Head of caudate nucleus (tissue), 42 donors: ENCODE measurements at places on chromosomes 13 and 19.

DNA sequence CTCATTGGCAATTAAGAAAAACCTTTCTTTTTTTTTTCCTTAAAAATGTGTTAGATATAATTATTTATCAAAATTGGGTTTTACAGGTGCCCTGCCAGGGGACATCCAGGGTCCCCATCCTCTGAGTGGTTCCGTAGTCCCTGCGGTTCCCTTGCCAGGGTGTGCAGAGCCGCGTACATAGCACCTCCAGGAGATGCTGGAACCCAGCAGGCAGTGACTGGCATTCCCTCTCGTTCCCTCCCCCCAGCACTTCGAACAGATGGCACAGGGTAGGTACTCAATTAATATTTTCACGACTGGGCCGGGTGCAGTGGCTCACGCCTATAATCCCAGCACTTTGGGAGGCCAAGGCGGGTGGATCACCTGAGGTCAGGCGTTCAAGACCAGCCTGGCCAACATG is 82.0 kb downstream of the COL4A1 start:
- DNase-seq: no peak

DNA sequence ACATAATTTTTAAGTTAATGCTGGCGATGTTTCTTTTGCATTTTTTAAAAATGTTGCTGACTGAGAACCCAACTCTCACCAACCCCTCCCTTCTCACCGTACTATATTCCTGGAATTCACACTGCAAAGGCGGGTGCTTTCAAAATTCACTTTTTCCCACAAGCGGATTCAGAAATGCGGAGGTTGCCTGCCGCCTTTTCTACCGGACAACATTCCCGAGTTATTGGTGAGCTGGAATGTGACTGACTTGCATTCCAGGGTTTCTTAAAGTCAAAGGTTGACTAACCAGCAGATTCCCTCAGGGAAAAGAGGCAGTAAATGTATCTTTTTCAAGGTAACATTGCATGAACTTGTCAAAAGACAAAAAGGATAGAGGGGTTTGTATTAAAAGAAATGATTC is 113.3 kb downstream of the RAB20 start:
- no peak for DNase-seq

GRCh38 chr13:89214185-89214584 is 1543.0 kb downstream of the SLITRK5 start:
- no peak for DNase-seq

- DNase-seq: no peak
These were observed 2030.7 kb upstream of the PCDH20 start for GRCh38 chr13:63446329-63446728.

DNA sequence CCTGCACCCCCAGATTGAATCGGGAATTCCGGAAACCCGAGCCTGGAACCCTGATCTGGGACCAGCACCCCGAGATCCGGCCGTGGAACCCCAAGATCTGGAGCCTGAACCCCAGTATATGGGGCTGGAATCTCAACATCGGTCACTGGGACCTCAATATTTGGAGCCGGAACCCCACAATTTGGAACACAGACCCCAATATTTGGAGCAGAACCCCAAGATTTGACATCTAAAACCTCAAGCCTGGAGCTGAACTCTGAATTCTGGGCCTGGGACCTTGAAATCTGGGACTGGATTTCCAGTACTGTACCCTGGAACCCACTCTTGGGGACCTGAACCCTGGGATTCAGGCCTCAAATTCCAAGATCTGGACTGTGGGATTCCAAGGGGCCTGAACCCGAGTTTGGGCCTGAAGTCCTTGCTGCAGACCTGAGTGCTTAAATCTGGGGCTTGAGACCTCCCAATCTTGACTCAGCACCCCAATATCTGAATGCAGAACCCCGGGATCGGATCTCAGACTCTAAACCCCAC is 629 bp downstream of the LRFN3 start:
- no peak for DNase-seq

DNA sequence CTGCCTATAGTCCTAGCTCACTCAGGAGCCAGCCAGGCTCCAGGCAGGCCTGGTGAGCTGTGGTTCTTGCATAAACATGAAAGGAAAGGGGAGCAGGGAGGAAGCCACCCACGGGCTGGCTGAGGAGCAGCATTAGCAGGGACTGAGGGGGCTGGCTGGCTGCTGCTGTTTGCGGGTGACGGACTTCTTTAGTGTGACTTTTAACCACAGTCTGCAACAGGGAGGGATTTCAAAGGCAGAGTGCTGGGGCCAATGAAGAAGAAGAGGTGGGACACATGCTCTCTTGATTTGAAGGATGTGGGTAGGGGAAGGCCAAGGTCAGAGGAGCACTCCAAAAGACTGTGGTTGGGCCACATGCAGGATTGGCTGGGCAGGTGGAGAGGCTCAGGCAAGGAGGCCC is 223.0 kb downstream of the DNAJC15 start:
- no peak for DNase-seq

DNA sequence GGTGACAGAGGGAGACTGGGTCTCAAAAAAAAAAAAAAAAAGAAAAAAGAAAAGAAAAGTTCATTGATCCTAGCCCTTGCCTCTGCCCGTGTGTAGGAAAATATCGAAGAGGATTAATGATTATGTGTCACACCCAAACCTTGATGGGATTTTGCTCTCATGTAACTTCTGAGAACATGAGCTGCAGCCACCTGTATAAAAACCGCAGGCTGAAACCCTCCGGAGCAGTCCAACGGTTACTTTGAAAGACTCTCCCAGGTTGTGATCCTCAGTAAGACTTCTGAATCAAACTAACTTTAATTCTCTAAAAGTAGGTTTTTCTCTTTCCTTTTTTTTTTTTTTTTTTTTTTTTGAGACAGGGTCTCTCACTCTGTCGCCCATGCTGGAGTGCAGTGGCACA is 4.3 kb upstream of the PSMC4 start:
- DNase-seq: no peak

DNA sequence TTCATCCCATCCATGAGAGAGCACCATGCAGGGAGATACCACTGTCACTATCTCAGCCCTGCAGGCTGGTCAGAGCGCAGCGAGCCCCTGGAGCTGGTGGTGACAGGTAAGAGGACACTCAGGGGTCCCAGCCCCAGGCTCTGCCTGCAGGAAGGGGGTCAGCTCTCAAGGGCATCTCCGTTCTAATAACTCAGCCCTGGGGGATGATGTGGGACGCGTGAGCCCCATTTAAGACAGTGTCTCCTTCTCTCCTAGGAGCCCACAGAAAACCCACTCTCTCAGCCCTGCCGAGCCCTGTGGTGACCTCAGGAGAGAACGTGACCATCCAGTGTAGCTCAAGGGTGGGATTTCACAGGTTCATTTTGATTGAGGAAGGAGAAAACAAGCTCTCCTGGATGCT is 15.5 kb upstream of the KIR3DL3 start:
- DNase-seq: no peak

- DNase-seq: no peak
These were observed 17.0 kb downstream of the DOCK9 start for GRCh38 chr13:98960606-98961502.

DNA sequence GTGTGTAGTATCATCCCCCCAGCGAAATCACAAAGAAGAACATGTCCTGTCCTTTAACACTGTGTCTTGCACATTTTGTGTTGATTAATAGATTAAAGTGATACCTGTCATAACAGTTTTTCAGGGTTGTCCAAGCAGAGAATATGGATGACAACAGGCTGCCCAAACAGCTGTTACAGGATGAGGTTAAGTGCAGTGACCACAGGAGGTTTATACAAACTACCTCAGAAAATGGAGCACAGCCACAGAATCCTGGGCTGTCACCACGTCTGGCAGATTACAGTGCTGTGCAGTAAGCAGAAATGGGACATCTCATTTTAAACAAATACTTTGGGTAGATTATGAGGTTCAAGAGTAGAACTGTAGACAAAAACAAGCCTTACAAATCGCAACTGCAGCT is 575.6 kb downstream of the DCT start:
- no peak for DNase-seq

GRCh38 chr19:31963746-31964145 is 381.7 kb upstream of the ZNF507 start:
- DNase-seq: no peak

- DNase-seq: no peak
These were observed 4.0 kb downstream of the KLK14 start for GRCh38 chr19:51078731-51079130.

DNA sequence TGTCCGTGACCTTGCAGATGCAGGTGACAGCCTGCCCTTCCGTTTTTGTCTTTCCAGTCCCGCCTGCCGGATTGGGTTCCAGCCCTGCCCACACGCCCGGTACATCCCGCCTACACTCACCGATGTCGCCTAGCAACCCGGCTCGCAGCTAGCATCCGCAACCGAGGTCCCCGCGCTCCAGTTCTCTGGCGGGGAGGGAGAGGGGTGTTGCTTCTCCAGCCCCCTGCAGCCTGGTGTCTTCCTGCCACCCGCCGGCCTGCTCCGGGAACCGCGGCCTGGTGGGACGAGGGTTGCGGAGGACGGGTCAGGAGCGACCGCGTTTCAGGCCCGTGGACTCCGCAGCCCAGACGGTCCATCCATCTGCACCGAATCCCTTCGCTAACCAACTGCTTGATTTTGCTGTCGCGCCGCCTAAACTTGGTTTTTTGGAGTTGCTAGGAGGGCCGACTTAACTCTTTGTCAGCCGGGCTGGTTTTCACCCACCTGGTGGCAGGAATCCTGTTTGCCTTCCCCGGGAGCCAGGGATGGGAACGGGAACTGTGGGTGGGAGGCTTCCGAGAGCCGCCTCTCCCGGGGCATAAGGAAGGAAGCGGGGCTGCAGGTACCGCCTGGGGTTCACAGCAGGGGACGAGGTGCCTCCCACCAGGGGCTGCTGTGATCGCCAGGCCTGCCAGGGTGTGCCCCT is 15.4 kb upstream of the MATK start:
- peak; percentile 81 for DNase-seq

DNA sequence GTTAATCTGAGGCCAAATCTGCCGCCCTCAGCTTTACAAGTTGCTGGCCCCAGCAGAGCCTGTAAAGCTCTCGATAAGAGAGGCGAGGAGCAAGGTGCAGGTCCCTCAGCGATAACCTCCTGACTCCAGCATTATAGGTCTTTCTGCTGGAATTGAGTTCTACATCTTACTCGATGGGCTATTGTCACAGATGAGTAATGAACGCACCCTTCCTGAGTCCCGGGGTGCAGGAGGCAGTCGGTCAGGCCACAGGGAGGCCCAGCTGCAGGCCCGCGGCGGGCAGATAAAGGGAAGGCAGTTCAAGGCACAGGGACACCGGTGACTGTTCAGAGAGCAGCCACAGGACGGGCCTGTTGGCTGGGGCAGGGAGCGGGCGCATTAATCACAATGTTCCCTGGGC is 157.6 kb upstream of the OBI1 start:
- DNase-seq: no peak

DNA sequence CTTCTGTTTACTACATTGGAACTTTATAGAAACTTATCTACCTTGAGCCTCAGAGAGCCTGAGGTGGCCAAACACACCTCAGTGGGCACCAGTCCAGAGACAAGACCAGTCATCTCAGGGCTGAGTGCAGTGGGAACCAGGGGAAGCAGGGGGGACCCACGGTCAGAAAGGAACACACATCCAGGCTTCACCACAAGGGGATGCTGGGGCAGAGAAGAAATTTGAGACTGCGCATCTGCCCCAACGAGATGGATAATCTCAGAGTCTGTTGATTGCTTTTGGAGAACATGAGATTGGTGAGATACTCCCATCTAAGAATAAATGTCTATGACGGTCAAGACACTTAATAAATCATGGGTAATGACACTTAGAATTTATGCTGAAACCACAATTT is 98.7 kb downstream of the DOCK9 start:
- DNase-seq: no peak

DNA sequence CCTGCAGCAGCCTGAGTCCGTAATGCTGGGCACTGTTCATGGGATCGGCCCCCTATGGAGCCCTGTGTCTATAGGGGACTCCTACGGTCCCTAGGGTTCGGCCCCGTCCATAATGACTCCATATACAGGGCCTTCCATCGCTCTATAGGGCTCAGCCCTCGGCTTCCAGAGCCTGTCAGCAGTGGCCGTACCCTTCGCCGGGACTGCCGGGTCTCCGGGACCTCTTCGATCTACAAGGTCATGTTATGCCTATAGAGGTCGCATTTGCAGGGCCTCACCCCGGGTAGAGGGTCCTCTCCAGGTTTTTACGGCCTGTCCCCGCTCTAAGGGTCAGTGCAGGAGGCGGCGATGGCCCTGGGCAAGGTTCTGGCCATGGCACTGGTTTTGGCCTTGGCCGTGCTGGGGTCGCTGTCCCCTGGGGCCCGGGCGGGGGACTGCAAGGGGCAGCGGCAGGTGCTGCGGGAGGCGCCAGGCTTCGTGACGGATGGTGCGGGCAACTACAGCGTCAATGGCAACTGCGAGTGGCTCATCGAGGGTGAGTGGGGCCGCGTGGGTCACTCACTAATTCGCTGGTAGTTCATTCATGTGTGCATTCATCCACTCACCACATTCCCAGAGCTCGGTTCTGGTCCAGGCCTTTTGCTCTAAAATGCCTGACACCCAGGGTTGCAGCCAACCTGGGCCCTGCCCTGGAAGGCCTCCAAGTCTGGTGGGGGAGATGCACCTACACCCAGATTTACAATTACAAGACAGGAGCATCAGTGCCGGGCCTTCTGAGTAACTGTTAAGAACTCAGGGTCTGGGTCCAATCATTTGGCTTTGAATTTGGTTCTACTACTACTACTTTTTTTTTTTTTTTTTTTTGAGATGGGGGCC is 699 bp downstream of the MEGF8 start:
- peak; percentile 32 for DNase-seq

GRCh38 chr19:1854542-1855039 is 6.3 kb upstream of the REXO1 start:
- DNase-seq: no peak

DNA sequence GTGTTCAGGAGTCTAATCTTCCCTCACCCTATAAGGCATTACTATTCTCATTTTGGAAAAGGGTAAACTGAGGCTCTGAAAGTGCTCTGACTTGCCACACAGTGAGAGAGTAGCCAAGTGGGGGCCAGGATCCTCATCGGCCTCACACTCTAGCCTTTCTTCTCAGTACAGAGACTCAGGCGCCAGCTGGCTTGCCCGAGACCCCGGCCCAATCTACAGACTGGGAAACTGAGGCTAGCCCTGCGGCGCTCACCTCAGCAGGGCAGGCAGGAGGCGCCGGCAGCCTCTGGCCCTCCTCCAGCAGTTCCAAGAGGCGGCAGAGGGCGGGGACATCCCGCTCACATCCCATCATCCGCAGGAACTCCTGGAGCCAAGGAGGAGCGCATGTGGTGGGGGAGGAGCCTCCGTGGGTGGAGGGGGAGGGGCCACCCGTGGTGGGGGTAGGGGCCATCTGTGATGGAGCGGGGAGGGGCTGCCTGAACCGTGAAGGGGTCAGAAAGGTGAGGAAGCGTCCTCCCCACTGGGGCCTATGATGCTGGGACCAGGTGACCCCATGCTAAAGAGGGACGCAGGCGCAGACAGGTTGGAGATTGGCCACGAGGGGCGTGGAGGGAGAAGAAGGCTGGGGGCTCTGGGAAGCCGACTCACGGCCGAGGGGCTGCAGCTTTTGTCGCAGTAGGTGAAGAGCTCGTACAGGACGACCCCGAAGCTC is 8.7 kb upstream of the INSL3 start:
- peak; percentile 59 for DNase-seq

GRCh38 chr19:38331728-38332127 is 3.9 kb upstream of the CATSPERG start:
- DNase-seq: no peak
